ENCODE measurements at places on chromosomes 12 and 14.

DNA sequence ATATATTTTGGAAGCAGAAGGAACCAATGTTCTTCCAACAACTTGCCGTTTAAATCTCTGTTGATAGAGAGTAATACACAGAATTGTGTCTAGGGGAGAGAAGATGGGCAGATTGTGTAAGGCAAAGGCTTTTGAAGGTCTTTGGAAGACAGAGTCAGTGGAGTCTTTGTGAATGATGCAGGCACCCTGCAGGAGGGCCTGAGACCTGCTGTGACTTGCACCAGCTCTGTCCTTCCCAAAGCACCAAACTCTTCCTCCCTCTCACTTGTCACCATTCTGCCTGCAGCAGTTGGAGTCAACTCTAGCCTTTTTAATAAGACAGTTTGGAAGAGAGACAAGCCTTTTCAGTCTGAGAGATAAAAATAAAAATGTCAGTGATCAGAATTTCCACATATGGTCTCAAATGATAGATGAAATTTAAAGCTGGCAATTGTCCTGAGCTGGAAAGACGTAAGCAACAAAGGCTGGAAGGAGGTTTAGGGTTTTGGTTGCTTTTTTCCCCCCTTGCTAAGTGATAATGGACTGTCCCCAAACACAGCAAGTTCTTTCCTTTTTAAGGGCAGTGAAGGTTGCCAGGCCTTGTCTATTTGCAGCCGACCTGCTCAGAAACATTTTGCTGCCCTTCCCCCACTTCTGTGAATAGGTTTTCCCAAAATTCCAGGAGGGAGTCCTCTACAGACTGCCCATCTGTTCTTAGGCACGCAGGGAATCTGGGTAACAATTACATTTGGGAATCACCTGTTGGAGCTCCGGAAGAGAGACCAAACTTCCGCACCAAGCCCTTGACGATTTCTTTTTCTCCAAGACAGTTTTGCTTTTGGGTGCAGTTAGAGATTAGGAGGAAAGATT, 103.0 kb upstream of the NTF3 start:
- no peak for DNase-seq

DNA sequence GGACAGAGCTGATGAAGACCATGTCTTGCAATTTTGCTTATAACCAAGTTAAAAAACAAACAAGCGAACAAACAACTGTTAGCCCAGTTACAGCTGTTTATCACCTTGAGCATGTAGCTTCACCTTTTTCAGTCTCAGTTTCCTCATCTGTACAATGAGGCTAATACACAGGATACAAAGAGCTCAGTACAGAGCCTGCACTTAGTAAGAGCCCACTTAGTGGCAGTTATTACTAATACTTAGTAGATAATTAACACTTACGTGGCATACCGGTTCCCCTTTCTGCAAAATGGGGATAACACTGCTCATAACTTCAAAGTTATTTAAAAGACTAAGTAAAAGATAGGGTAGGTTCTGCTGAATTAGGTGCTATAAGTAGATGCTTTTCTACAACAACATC, 228.0 kb downstream of the MON2 start:
- DNase-seq: no peak

GRCh38 chr12:52659395-52659794, 7.4 kb upstream of the KRT2 start:
- DNase-seq: no peak

DNA sequence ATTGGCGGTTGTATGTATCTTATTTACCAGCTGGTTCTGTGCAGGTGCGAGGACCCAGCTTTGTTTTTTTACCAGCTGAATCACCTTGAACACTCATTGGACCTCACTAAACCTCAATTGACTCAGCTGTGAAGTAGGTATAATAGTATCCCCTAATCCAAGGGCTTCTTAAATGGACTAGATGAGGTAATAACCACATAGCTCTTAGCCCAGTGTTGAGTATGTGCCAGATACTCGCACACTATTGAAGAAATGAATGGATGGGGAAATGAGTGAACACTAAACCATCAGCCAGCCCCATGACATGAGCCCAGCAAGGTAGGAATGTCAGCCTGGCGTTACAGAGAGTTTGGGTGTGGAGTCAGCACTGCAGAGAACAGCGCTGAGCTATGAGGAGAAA, 79.7 kb downstream of the RIMBP2 start:
- no peak for DNase-seq

DNA sequence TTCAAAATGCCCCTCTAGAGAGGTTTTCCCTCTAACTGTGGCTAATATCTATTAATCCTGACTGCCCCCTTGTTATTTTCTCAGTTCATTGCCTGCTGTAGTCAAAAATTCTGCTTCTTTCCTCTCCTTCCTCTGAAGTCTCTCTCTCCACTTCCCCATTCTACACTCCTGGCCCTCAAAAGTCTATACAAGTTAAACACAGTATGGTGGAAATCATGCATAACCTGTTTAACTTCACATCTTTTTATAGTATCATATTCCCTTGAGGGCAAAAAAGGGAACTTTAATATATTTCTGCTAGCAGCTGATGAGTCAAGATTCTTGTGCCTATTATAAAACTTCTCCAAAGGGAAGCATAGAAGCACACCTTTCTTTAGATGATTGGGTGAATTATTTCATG, 16.7 kb downstream of the GRIP1 start:
- DNase-seq: no peak

DNA sequence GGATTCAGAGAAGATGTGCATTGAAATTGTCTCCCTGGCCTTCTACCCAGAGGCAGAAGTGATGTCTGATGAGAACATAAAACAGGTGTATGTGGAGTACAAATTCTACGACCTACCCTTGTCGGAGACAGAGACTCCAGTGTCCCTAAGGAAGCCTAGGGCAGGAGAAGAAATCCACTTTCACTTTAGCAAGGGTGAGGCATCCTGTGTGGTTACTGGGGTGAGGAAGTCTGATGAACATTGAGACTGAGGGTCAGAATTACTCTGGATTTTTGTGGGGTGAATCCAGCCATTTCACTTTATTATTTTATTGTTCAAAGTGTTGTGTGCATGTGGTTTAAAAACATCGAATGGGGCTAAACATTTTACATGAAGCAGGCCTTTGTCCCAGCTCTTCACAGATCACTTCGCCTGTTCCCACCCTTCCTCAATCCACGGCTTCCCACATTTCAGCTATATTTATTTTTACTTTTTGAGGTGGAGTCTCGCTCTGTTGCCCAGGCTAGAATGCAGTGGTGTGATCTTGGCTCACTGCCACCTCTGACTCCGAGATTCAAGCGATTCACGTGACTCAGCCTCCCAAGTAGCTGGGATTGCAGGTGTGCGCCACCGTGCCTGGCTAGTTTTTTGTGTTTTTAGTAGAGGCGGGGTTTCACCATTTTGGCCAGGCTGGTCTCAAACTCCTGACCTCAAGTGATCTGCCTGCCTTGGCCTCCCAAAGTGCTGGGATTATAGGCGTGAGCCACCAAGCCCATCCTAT, 40.6 kb downstream of the SUPT16H start:
- no peak for DNase-seq

GRCh38 chr12:113154351-113154973, 4.9 kb downstream of the CFAP73 start:
- no peak for DNase-seq

All from activated CD4-positive, alpha-beta T cell treated with anti-CD3 and anti-CD28 coated beads, Interleukin-2, Interleukin-4, amounts not matched to agents 100 ng/mL and 50 ng/mL, durations not matched to agents 16 hours and 8 hours (primary cell).